ENCODE measurements at places on chromosomes 3 and 15.

- DNase-seq = no peak
Observed at GRCh38 chr3:71067977-71068654, 515.4 kb downstream of the FOXP1 start.

GRCh38 chr15:41020311-41020710 lies 67.0 kb downstream of the CHAC1 start:
- DNase-seq = no peak

DNA sequence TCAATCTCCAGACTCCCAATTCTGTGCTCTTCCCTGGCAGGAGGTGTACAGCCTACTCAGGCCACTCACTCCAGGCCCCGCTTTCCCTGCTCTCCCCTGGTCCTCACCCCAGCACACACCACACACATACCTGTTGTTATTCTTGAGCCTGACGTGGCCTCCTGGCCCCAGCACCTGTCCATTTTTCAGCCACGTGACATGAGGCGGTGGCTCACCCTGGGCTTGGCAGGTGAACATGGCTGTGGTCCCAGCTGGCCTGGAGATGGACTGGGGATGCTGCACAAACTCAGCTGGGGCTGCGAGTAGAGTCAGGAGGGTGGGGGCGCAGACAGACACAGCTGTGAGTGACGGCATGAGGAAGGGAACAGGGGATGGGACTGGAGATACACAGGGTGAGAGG lies 27.3 kb downstream of the RNU5B-1 start:
- no peak for DNase-seq

GRCh38 chr3:88312256-88312655 lies 162.5 kb downstream of the C3orf38 start:
- no peak for DNase-seq

DNA sequence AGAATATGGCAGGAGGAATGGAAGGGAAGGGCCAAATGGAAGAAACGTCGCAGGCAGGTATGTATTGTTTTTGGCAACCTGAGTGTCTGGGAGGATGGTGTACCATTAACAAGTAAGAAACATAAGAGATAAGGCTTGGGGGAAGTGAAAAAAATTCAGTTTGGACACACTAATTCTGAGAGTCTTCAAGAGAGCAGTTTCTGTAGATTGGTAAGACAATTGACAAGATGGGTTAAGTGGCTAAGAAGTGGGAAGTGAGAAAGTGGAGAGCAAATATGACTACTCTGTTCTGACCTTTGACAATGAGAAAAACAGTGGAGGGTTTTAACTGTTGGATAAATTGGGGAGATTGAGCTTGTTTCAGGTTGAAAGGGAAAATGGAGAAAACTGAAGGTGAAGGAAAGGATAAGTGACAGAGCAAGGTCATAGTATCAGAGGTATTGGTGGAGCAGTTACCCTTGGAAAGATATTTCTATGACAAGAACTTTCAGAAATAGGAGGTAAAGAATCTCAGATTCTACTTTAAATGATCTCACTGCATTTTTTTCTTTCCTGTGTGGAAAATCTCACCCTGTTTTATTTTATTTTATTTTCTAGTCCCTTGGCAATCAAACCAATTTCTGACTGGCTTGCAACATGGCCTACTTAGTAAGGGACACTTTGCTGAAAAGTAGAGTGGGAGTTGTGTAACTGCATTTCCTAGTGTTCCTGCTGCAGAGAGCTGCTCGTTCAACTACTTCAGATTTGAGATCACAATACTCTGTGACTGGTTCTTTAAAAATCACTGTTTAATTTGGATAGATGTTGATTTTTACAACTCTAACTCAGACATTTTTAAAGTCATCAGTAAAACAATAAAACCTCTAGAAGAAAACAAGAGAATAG lies 23.1 kb upstream of the GABPB1 start:
- DNase-seq = no peak

DNA sequence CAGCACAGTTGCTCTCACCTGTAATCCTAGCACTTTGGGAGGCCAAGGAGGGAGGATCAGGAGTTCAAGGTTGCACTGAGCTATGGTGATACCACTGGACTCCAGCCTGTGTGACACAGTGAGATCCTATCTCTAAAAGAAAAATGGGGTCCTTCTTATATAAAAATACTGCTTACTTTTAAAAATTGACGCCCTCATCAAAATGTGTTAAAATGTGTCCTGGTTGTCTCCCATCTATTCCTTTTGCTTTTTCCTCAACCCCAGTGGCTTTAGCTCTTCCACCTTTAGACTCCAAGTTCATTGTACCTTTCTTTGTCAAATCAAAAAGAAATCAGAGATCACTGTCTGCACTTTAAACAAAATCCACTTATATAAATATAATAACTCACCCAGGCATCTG lies 60.3 kb upstream of the GPD1L start:
- DNase-seq = no peak

- no peak for DNase-seq
Observed at GRCh38 chr3:140351466-140351865, 326.4 kb upstream of the TRIM42 start.

- DNase-seq = no peak
Observed at GRCh38 chr3:8001307-8001706, 500.3 kb upstream of the LMCD1 start.

- DNase-seq = no peak
Observed at GRCh38 chr3:4908433-4909156, 70.6 kb upstream of the BHLHE40 start.

DNA sequence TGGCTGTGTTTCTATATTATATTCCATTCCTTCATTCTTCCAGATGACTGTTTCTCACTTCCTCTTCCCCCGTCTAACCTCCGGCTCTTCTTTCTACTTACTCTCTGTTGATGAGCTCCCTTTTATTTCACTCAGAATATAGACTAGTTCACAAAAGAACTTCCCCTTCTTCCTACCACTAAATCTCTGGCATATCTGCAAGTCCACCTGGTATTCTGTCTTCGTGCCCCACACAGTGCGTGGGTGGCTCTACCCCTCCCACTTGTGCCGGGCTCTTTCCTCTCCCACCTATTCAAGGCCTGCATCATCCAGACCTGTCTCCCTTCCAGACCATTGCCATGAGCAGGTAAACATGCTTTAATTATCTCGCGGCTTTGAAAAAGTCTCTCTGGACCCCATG lies 73.0 kb downstream of the SCN10A start:
- no peak for DNase-seq

DNA sequence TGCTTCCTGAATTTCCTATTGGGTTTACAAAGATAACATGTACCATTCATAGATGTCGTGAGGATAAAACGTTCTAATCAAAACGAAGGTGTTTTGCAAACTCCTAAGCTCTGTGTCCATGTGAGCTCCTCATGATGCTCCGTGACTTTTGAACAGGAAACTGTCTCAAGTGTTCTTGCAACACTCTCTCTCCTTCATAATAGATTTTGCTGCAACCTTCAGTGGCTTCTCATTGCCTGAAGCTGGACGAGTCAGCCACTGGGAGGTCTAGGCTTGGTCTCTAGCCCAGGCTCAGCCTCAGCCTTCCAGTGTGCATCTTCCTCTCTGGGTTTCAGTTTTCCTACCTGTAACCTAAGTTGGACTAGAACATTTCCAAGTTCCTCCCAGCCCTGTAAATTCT lies 18.7 kb upstream of the BCL2A1 start:
- peak; percentile 51 for DNase-seq

DNA sequence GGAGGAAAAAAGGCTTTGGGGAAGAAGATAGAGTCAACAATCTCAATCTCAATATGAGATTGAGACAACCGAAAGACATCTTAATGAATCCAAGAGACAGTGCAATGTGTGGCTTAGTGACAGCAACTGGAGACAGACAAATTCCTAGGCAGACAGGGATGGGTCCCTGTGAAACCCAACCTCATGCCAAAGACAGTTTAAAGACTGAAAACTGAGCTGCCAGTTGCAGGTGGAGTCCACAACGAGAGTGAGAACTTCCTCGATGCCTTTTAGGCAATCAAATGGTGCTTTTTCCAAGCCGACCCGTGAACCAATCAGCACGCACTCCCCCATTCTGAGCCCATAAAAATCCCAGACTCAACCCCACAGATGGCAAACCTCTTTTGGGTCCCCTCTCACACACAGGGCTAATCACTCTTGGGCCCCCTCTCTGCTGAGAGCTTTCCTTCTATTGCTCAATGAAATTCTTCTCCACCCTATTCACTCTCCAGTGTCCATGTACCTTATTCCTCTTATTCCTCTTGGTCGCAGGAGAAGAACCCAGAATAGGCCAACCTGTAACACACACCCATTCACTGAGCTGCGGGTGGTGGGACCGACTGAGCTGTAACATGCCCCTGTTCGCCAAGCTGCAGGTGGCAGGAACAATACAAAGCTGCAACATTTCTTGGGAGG lies 34.8 kb downstream of the ZMAT3 start:
- no peak for DNase-seq

- no peak for DNase-seq
Observed at GRCh38 chr3:59517388-59517787, 467.6 kb upstream of the CFAP20DC start.

DNA sequence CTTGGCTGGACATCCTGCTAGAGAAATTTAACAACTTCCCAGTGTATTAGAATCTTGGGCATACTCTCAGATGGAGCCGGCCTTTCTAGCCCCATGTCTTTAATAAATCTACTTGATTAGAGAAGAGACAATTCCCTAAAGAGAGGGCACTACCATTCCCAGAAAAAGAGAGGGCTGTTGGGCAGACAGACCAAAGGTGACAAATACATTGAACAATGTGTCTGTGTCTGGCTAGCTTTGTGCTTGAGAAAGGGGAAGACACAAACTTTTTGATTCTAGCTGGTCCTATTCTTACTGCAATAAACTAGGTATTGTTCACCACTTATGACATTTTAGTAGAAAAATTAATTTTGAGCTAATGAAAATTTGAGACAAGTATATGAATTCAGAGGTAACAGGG lies 57.7 kb downstream of the DUT start:
- DNase-seq = peak; percentile 52

DNA sequence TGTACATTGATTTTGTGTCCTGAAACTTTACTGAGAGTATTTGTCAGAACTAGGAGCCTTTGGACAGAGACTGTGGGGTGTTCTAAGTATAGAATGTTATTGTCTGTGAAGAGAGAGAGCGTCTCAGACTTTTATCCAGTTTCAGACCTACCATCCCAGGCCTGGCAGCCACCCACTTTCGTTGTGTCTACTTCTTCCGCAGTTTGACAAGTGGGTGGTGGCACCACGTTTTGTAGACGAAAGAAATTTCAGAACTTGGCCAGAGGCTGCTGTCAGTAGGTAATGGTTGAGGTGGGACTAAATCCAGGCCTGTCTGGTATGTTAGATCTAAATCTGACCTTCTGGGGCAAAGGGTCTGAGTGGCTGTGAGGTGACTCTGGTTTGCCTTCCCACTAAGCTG lies 13.4 kb upstream of the TRAK1 start:
- no peak for DNase-seq

- no peak for DNase-seq
Observed at GRCh38 chr3:31210068-31210645, 315.7 kb upstream of the GADL1 start.
